8988T (cell line): ENCODE measurements at places on chromosomes 16 and 17.

- no peak for DNase-seq
These were observed 29.7 kb upstream of the ZNF750 start for GRCh38 chr17:82869536-82869935.

DNA sequence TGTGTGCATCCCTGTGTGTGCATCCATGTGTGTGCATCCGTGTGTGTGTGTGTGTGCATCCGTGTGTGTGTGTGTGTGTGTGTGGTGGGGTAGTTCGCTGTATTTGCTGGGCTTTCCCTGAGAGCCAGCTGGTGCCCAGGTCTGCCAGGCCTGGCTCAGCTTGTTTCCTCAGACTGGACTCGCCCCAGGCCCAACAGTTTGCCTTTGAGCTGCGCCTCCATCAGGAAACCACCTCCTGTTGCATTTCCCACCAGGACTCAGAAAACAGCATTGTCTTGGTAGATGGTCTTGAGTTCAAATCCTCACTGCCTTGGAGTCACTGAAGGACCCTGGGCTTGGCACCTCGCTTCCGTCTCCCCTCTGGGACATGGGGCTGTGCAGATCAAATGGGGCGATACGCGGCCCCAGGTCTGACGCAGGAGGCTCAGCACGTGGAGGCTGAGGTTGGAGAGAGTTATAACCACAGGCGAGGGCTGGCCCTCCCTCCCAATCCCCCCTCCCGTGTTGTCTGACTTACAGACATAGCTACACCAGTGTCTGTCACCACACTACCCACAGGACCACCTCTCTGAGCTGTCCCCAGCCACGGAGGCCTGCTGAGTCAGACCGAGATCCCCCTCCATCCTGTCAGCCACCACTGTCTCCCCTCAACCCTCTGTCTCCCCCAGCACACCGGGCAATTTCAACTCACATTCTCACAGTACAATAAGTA is 4.7 kb downstream of the ITGAE start:
- DNase-seq = no peak

DNA sequence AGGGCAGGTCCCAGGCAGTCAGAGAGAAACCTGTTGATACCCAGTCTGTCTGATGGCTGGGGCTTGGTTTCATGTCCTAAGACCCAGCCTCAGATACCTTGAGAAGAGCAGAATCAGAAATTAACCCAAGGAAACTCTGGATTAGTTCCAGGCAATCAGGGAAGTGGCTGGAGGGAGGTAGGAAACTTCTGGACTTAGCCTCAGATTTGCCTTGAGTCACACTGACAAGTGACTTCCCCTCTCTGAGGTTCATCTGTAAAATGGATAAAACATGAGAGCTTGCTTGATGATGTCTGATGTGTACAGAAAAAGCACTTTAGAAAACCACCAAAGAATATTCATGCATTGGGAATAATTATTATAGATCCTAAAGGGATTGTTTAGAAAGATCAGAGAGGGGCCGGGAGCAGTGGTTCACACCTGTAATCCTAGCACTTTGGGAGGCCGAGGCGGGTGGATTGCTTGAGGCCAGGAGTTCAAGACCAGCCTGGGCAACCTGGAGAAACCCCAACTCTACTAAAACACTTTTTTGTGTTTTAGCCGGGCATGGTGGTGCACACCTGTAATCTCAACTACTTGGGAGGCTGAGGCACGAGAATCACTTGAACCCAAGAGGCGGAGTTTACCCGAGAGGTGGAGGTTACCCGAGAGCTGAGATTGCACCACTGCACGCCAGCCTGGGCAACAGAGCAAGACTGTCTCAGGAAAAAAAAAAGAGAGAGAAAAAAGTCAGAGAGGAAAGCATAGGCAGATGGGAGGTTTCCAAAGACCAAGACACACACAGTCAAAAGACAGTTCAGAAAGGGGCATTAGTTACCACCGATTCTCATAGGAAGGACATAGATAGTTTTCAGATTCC is 3.8 kb downstream of the CIITA start:
- no peak for DNase-seq

DNA sequence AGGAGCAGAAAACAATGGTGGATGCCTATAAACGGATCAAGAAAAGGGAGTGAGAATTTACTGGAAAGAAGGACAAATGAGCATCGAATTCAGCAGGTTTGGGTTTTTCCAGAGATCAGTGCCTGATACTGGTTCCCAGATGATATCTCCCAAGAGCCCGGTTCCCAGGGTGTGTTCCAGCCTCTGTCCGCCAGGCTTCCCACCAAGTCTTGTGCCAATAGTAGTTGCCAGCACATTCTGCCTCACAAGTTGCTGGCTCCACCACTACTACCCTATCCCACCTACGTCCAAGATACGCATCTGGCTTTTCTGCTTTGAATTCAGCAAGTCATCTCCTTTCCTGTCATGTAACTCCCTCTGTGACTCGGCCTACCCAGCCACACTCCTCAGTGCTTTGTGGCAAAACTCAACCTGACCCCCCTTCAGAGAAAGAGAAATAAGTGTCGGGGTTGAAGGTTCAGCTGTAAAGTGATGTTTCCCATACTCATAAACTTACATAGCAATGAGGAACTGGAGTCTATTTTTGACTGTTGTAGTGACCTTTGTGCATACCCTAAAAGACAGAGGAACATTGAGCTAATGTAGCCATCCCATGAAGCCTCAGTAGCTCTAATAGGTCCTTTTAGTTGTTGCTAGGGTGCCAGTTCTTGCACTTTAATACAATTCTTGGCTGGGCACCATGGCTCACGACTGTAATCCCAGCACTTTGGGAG is 277.0 kb downstream of the IRX3 start:
- DNase-seq = no peak

DNA sequence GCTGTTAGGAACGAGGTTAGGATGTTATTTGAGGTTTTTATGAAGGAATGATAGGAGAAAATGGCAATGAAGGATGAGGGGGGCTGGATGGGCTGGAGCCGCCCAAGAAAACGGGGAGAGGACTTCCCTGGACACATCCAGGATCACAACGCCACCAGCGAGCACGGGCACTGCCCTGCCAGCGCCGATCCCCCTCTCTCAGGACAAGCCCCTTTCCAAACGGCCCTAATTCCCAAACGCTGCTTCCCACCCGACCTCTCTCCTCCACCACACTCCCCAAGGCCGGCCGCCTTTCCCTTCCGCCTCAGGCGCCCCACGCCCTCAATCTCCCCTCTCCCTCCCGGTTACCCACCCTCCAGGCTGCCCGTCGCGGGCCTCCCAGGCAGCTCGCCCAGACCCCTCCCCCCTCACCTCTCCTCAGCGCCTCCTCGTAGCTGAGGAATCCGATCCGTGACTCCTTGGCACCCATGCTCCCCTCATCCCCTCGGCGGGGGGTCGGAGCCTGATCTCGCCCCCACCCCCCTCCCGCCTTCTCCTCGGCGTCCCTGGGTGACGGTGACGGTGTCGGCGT is 377 bp downstream of the USP32 start:
- no peak for DNase-seq
